ENCODE measurements at places on chromosomes 2 and 18.

GRCh38 chr2:162694266-162694665 is 144.3 kb downstream of the KCNH7 start:
- no peak for DNase-seq

DNA sequence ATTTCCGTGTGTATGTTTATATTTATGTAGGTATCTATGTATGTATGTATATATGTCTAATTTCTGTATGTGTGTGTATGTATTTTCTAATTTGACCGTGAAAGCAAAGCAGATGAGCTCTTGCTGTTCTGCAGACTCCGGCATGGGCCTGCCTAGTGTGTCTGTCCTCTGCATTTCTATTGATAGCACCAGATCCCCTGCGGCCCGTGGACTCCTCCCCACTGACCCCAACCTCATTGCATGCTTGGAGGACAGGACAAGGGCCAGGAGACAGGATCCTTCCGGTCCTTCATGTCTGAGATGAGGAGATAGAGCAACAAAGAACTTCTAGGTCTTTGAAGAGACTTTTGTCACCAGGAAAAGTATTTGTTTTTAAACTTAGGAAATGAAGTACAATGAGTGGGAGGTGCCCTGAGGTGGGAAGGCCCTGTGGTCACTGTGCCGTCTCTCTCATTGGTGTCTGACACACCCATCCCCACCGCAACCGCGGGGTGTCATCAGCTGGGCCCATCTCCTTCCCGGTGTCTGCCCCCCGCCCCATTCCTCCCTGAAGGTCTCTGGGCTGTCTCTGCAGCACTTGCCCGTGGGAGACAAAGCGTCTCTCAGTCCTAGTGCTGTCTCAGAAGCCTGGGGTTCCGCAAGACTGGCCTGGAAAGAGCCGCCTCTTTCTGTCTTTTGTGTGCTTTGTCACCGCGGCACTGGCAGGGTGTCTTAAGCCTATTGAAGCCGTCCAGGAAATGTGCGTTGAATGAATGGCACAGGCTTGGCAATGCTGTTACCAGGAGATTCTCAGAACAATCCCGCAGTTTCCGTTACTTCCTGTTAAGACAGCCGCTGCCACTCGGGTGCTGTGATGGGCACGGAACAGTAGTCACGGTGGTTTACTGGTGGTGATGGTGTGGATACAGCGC is 216.4 kb downstream of the AGAP1 start:
- no peak for DNase-seq

GRCh38 chr2:197141702-197142473 is 168.7 kb downstream of the ANKRD44 start:
- DNase-seq, result no peak

DNA sequence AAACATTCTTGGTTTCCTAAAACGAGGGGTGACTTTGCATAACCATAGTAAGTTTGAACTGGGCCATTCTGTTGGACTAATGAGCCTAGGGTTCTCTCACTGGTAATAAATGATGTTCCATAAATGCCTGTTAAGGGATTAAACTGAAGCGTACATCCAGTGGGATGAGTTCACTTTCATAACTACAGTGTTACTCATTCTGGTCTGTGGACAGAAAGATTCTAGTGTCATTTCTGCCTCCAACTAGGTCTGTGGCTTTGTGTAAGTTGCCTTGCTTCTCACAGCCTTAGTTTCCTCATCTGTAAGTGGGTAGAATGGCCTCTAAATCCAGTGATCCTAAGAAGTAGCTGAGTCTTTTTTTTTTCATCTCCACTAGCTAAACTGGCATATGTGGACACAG is 1860.6 kb upstream of the PIK3C3 start:
- DNase-seq, result no peak

GRCh38 chr18:10035281-10035991 is 121.6 kb downstream of the VAPA start:
- DNase-seq, result no peak

DNA sequence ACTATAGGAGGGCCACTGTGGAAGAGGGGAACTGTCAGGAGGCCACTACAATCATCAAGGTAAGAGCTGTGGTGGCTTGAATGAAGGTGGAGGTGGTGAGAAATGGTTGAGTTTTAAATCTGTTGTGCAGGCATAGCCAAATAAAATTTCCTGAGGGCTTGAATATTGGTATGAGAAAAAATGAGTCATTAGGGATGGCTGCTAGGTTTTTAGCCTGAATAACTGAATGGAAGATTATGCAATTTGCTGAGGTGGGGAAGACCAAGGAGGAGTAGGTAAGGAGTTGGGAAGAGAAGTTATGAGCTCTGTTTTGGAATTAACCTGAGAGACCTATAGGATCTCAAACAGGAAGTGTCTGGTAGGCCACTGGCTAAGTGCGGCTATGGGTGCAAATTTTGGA is 84.0 kb downstream of the KLHL14 start:
- no peak for DNase-seq

- no peak for DNase-seq
These were observed 133.7 kb downstream of the SMAD7 start for GRCh38 chr18:48817021-48817461.

DNA sequence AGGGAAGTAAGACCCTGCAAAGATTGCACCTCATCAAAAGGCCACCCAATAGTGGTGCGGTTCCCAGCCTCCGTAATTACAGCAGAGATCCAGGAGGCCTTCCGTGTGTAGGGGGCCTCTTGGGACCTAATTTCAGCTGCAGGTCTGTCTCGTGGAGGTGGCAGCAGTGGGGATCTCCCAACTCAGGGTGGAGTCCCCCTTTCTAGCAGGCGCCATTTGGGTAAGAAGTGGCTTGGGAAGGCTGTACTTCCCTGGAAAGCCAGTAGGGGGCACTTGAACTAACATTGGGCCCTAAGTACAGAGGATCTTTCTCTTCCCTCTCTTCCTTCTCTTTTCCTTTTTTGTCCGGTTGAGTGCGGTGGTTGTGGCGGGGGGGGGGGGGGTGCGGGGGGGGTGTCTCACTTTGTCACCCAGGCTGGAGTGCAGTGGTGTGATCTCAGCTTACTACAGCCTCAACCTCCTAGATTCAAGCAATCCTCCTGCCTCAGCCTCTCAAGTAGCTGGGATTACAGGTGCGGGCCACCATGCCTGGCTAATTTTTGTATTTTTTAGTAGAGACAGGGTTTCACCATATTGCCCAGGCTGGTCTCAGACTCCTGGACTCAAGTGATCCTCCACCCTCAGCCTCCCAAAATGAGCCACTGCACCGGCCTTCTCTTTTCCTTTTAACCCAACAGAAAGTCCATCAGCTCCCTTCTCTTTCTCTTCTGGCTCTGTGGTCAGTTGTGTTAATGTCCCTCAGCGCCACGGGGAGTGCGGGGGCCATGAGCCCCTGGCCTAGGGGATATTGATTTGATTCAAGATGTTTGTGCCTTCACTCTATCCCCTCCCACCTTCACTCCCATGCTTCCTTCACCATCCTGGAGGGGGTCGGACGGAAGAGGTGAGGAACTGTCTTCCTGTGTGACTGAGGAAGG is 32.0 kb downstream of the CENPO start:
- peak; percentile 39 for DNase-seq

DNA sequence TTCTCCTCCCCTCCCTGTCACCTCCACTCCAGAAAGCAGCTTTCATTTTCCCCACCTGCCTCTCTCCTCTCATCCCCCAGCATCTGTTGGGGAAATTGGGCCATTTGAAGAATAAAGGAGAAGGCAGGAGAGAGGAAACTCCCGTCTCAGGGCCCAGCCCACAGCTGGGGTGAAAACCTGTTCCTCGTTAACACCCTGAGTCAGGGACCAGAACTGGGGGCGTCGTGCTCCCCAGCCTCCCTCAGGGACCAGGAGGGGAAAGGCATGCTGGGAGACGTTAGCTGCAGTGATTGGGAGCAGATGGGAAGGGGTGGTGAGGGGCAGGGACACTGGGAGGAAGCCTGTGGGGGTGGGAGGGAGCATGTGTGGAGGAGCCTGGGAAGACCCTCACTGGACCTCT is 251.3 kb downstream of the DYSF start:
- DNase-seq, result no peak

DNA sequence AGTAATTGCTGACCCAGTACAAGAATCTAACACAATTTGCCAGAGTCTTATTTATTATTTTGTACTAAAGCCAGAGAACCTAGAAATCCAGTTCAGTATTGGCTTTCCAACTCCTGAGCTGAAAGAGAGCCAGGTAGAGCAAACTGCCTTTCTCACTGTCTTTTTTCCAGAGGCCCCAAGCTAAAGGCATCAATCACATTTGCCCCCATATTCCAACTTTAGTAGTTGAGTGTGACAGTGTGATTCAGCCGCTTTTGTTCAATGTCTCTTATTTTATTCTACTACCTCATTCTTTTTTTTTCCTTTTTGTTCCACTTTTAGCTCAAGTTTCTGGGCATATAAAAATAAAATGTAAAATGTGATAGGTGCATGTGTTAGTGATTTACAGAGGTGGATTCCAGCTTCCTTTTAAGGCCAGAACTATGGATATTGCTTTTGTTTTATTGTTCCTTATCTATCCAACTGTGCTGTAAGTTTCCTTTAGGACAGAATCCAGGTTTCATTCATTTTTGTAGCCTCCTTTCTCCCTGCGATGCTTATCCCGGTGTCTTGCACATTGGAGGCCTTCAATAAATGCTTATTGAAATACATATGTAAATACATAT is 153.0 kb downstream of the ZEB2 start:
- no peak for DNase-seq

DNA sequence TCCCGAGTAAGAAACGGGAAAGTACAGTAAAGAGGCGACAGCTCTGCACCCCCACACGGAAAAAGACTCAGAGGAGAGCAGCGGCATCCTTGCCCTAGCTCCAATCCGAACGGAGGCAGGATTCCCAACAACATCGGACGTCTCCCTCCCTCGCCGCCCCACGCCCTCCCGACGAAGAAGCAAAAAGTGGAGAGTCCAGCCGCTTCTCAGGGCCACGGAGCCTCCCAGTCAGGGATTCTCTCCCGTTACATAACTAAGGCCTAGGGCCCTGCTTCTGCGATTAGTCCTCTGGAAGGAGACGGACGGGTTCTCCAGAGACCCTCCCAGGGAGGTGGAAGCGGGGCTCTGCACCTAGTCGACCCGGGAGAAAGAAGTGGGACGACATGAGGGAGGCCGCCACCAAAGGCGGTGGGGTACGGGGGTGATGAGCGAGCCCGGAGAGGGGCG is 587 bp downstream of the SUMO1 start:
- DNase-seq, result peak; percentile 20

GRCh38 chr2:14082640-14083039 is 549.9 kb upstream of the LRATD1 start:
- DNase-seq, result no peak

GRCh38 chr2:56230156-56230555 is 46.4 kb downstream of the CCDC85A start:
- DNase-seq, result no peak

DNA sequence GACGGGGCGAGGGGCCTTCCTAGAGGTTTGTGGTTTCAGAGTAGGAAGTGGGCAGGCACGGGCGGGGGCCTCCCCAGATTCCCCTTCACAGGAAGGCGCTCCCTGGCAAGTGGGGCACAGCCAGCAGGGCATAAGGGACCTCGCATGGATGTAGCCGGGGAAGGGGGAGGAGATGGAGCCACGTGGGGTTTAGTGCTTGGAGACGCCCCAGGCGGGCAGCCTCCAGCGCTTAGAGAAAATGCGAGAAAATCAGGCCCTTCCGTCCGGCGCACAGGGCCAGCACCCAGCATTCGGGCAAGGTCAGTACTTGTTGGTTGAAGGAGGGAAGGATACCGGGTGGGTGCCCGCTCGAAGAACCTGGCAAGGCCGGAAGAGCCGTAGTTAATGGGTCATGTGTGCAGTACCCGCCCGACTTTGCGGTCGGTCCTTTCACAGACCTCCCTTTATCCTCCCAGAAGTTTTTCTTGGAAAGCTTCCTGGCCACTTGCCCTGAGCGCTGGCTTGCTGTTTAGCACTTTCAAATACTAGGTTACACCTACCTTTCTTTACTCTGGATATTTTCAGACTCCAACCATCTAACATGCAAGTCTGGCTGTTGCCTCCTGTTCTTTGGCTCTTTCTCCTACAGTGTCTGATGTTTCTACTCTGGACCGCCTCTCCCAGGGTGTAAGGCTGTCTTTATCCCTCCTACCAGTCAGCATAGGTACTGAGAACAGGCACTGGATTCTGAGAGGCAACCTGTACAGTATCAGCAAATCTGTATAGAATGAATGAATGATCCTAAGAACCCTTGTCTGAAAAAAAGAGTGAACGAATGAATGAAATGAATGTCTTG is 78.1 kb downstream of the CIB4 start:
- DNase-seq, result no peak

DNA sequence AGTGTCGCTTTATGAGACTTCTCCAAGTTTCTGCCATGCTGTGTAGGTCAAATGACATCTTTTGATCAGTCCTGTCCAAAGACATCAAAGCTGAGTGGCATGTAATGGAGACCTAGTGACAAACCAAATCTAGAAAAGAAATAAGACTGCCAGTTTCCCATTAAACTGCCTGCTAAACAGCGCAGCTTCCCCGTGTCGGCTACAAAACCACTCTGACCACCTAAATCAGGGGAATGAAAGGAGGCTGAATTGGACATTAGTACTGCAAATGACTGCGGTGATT is 57.7 kb downstream of the TSHZ1 start:
- DNase-seq, result no peak

DNA sequence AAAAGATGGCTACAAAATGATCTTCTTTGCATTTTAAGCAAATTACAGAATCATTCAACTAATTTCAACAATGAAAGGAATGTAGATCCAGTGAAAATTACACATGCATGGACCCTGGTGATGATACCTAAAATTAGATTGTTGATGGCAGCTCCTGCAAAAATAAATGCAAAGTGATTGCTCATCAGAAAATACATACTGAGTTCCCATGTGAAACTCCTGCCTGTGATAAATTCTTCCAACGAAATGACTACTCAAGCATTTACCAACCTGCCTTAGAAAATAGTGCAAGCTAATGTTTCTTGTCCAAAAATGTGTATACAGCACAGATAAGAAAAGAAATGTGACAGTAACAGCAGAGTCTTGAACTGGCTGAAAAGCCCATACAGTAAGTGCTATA is 300.0 kb upstream of the REV1 start:
- no peak for DNase-seq

DNA sequence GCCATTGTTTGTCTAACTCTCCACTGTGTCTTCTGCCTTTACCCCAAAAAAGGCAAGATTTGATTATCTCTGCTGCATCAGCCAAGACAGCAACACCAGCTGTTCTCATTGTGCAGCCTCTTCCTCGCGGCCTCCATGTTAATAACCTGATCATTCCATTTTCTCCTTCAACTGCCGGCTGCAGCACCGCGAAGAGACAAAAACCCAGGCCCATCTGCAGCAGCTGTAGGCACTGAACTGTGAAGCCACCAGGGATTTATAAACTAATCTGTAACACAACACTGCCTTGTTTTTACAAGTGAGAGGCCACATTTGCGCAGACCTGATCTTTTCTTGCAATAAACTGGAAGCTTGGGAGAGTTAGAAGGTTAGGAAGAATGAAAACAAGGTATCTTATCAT is 147.8 kb downstream of the SATB2 start:
- no peak for DNase-seq

- DNase-seq, result no peak
These were observed 53.1 kb downstream of the CHRNA1 start for GRCh38 chr2:174711206-174711605.

DNA sequence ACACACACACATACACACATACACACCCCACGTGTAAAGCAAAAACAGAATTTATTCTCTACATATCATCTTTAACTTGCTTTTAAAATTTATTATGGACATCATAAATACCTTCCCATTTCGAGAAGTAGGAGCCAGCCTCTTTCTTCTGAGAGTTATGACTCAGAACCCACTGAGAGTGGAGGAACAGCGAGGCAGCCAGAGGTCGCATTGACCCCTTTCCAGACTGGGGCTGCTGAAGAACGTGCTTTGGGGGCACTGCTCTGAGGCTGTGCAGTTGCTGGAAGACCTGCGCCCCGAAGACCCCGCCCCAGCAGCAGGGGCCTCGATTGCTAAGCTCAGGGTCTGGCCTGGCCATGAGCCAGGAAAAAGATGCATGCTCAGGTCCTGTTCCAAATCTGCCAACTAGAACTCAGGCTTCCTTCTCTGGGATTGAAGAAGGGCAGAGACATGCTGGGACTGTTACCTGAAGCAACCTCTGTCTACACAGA is 133.8 kb upstream of the TWIST2 start:
- DNase-seq, result no peak
